ENCODE measurements at places on chromosomes 1 and 21.
A peak's percentile ranks its signal among the peaks of the same experiment; 100 is the strongest.

GRCh38 chr1:190475421-190476141 is 2.1 kb downstream of the BRINP3 start:
- DNase-seq, result no peak

GRCh38 chr1:14118691-14119485 is 418.9 kb downstream of the PRDM2 start:
- DNase-seq, result no peak

DNA sequence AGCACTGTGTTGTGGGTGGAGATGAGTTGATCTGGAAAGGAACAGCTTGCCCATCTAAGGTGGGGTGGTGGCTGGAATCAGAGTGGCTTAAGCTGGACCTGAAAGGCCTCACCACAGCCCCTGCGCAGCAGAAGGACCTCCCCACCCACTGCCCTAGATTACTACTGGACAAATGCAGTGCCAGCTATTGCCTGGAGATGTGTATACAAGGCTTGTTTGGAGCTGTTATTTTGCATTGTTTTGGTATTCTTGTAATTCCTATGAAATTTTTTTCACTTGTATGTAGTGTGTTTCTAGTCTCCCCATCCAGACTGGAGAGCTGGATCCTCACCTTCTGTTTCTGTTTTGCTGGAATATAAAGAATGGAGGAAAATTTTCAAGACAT is 1.3 kb upstream of the SLC30A1 start:
- DNase-seq, result no peak

DNA sequence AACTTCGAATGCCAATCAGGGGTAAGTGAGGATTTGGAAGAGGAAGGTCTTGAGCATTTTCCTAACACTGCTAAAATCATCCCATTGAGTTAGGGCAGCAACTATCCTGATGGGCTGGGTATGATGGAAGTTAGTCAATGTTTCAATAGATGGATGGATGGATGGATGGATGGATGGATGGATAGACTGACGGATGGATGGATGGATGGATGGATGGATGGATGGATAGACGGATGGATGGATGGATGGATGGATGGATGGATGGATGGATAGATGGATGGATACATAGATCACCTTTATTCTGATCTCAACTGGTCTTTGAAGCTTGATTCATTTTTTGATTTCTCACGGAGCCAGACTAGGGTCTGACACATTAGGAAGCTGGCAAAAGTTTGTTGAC is 2.3 kb upstream of the CLDN14 start:
- DNase-seq, result no peak

DNA sequence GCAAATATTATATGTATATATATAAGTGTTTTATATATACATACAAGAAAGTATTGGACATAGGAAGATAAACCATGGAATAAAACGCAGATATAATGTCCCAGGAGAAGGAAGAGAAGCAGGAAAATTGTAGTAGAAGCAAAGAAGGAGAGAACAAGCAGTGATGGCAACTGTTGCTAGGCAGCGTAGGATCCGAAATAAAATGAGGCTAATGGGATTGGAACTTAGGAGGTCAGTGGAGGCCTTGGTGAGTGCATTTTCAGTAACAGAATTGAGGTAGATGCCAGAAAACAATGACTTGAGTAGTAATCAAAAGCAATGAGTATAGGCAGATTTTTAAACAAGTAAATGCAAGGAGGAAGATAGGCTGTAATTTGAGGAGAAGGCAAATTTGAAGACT is 265.8 kb downstream of the LRRC7 start:
- DNase-seq, result no peak

GRCh38 chr21:43585924-43586413 is 73.3 kb downstream of the HSF2BP start:
- DNase-seq, result peak; percentile 83

GRCh38 chr1:31912839-31913239 is 25.3 kb downstream of the PTP4A2 start:
- DNase-seq, result no peak

DNA sequence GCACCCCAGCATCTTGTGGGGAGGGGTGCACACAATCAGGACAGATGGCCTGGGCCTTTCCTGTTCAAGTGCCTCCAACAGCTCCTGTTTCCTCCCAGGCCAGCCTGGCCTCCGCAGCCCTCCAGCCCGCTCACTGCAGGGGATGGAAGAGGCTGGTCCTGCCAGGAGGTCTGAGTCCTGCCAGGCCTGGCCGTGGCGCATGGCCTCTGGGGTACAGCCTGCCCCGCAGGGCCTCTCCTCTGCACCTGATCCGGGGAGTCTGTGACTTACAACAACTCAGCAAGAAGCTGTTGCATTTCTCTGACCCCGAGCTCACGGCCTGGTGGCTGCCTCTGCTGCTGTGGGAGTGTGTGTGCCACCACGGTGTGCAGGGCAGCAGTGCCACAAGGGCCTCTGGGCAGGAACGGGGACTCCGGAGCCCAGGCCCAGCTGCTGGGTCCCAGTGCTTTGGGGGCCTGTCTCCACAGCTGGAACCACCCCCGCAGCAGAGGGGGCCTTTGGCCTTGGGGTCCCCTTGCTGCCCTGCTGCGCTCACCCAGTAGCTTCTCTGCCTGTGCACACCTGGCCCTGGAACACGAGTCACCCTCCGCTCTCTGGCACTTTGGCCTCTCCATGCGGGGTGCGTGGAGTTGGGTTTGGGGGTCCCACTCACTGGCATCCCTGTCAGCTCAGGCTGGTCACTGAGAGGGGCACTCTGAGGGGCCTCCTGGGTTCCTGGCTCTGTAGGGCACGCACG is 17.4 kb upstream of the LRRC3 start:
- DNase-seq, result no peak

DNA sequence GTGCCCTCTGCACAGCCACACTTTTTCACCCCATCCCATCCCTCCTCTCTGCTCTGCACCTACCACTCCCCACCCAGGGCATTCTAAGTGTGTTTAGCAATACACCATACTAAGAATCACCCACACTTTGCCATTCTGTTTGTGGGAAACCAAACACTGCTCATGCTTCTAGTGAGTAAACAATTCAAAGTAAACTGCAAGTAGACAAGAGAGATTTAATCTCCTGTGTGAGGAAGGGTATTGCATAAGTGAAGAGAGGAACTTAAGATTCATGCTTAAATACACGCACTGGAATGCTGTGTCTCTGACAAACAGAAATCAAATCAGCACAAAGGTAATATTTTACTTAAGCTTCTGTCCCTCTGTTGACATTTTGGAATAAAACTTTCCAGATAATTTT is 4.8 kb upstream of the EDARADD start:
- no peak for DNase-seq

DNA sequence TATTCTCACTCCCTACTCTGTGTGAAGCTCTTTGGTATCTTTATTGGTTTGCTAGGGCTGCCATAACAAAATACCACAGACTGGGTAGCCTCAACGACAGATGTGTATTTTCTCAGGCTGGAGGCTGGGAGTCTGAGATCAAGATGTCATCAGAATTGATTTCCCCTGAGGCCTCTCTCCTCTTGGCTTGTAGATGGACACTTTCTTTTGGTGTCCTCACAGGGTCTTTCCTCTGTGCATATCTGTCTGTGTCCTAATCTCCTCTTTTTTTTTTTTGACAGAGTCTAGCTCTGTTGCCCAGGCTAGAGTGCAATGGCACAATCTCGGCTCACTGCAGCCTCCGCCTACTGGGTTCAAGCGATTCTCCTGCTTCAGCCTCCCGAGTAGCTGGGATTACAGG is 71.4 kb upstream of the KCNJ6 start:
- no peak for DNase-seq

GRCh38 chr1:63523738-63524137 is 413 bp downstream of the EFCAB7 start:
- peak; percentile 18 for DNase-seq

DNA sequence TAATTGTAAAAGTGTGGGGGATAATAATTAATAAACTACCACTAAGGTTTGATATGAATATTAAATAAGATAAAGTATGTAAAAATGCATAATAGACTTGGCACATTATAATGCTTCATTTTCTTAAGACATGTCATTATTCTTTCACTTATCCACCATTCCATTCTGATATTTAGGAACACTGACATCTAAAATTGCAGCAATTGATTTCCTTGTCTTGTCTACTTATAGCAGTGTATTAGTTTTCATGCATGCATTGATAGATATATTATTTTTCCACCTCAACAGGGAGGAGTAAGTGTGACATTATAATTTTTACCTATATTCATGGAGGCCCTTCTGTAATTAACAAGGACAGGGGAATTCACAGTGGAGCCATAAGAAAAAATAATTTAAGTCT is 41.6 kb upstream of the RGS4 start:
- DNase-seq, result no peak

- DNase-seq, result no peak
Observed at GRCh38 chr21:44686000-44686781, 4.2 kb upstream of the KRTAP12-1 start.

GRCh38 chr1:1889847-1890505 is 911 bp downstream of the GNB1 start:
- DNase-seq, result peak; percentile 48

GRCh38 chr1:84853741-84854721 is 39.0 kb downstream of the LPAR3 start:
- DNase-seq, result no peak

DNA sequence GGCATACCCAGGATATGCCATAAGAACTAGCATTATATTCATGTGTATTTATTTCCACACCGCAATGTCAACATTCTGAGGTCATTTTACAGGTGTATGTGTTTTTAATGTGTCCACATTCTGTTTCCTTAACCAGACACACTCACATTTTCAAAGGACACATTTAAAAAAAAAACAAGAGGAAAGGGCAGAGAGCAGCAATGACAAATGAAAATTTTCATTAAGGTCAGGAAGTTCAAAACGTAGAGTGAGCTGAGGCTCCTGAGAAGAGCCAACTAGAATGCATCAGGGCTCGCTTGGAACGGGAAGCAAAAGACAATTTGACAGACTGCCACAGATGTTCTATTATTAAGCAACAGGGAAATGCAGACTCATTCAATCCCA is 4.8 kb upstream of the GNPAT start:
- DNase-seq, result no peak

GRCh38 chr1:174874331-174875053 is 125.3 kb upstream of the CACYBP start:
- no peak for DNase-seq

DNA sequence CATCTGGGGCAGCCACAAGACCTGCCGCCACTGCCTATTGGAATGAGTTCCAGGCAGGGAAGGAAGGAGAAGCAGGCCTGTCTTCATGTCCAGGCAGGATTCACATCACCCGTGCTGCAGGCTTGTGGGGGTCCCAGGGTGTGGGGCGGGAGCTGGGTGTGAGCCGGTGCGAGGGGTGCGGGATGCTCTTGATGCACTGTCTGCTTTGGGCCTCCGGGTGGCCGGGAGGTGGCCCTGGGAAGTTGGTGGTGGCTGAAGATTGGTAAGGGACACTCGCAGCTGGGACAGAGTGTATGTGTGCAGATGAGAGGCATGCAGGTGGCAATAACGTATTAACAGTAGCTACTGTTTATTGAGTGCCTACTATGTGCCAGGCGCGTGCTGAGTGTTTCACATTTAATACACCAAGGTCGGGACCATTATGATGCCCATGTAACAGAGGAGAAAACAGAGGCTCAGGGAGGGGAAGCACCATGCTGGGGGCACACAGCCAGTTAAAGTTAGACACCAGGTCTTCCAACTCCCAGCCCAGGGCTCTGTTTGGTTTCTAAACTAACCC is 3.3 kb downstream of the CROCC start:
- DNase-seq, result no peak

DNA sequence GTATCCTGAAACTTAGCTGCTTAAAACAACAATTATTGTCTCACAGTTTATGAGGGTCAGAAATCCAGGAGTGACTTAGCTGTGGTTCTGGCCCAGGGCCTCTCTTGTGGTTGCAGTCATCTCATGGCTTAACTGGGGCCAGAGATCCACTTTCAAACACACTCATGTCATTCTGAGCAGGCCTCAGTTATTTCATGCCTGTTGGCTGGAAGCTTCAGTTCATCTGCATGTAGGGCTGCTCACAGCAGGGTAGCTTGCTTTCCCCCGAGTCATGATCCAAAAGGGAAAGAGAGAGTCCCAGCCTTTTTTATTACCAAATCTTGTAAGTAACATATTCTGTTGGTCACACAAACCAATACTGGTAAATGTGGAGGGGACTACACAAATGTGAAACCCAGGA is 96.6 kb upstream of the B3GALT2 start:
- no peak for DNase-seq

GRCh38 chr1:30275926-30276764 is 447.2 kb downstream of the MATN1 start:
- DNase-seq, result no peak

DNA sequence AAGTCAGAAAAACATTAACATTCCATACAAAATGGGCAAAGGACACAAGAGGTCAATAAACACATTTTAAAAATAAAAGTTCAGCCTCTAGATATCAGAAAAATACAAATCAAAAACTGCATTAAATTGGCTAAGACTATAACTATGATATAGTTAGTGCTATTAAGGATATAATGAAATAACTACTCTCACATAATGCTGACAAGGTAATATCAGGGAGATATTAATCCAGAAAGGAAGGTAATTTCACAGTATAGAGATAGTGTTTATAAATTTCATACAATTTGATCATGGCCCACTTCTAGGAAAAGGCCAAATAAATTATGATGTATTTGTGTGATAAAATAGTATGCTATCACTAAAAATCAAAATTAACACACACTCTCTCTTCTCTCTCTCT is 61.8 kb downstream of the LBR start:
- DNase-seq, result no peak
